ENCODE measurements at places on chromosomes 1 and 21. TPM values are rescaled to one million over a fixed set of nuclear protein-coding genes. Genes with fewer than 3 reads are reported as not detected.

GRCh38 chr1:196584696-196585095 is 23.5 kb downstream of the KCNT2 start:
- no peak overlapping the region for H3K27ac ChIP-seq
- no peaks in the 10 kb centered on the region for H3K27me3 ChIP-seq
- H3K4me1 ChIP-seq = no peaks in the 10 kb centered on the region
- H3K36me3 ChIP-seq = no peaks in the 10 kb centered on the region

DNA sequence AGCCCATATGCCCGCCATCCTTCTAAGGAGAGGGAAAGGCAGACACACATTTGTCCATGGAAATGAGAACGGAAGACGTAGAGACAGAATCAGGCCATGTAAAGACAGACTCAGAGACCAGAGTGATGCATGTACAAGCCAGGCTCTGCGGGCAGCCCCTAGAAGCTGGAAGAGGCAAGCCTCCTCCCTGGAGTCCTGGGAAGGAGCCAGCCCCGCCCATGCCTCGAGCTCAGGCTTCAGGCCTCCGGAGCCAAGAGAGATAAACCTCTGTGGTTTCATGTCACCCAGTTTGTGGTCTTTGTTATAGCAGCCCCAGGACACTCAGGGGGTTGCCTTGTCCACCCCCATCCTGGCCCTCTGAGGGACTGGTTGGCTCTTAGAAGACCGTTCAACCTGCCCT is 11.6 kb downstream of the PDE9A start:
- DNase-seq = no peak
- H3K27me3 ChIP-seq = no peaks in the 10 kb centered on the region
- H3K27ac ChIP-seq = no peak overlapping the region
- no peak overlapping the region for H3K4me3 ChIP-seq
- no peaks in the 10 kb centered on the region for H3K36me3 ChIP-seq

- H3K27ac ChIP-seq = no peak overlapping the region
- no peaks in the 10 kb centered on the region for H3K4me1 ChIP-seq
- H3K4me3 ChIP-seq = no peak overlapping the region
- no peaks in the 10 kb centered on the region for H3K27me3 ChIP-seq
These were observed 684.2 kb downstream of the LTN1 start for GRCh38 chr21:28308516-28308915.

Gene CCSAP
- total RNA-seq = 6.7 TPM

Gene TMCO1
- total RNA-seq = 62.6 TPM

GRCh38 chr1:200183637-200184036 is 156.1 kb downstream of the NR5A2 start:
- H3K4me3 ChIP-seq = no peak overlapping the region
- DNase-seq = no peak
- peaks cover 20% of the 10 kb centered on the region for H3K27me3 ChIP-seq
- H3K4me1 ChIP-seq = peaks cover 9% of the 10 kb centered on the region

Data from natural killer cell treated with Interleukin-12 subunit alpha and Interleukin-12 subunit beta and Interleukin-15 and Interleukin-18, amount 100 ng/mL, for 72 hours (primary cell).